Panc1 (cell line): ENCODE measurements at places on chromosomes 5 and 9. TPM values are rescaled to one million over a fixed set of nuclear protein-coding genes. Genes with fewer than 3 reads are reported as not detected.
A peak's percentile ranks its signal among the peaks of the same experiment; 100 is the strongest.

DNA sequence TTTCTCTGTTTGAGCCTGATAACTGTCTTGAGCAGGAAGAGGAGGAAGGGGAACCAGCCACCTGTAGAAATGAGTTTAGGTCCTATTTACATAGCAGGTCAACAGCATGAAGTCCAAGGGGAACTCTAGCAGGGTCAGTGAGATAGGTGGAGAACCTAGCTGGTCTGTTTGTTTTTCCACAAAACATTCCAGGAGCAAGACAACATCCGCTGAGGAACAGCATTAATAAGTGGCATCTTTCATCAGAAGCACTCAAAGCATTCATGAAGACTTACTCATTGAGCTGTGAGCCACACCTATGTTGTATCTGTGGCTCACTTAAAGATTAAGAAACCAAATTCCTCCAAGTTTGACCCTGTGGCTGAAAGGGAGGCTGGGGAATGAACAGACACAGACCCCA lies 115.9 kb downstream of the ACTBL2 start:
- peak; percentile 73 for DNase-seq

GRCh38 chr9:19320495-19320894 lies 59.5 kb downstream of the RPS6 start:
- no peak for DNase-seq

DNA sequence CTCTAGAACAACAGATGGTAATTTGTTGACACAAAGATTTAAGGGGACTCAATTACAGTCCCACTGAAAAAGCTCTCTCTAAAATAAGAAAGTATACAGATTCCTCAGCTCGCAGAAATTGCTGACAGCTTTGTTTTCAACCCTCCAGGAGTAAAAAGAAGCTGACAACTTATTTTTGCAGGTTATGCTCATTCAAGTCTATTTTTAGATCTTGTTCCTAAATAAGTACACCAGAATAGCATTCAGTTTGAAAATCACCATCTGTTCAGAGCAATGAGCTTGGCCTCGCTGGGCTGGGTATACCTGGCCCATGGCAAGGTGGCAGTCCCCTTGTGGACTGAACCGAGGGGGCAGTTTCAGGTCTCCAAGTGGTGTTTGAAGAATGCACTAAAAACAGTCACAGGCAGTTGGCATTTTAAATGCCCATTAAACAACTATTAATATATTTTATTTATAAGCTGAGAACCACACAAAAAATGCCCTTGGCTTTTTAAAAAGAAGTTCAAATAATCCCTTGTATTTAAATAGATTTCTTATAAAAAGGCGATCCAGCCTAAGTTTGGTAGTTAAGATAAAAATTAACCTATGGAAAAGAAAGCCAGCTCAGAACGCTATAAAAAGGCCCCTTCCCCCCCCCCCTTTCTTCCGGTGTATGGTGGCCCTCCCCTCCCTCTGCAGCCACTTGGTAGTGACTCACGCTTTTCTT lies 169.2 kb downstream of the AUH start:
- DNase-seq = no peak

Gene GAS1
- 0.13 TPM for total RNA-seq
